NCI-H774 (cell line): ENCODE measurements at places on chromosomes 5 and 9.

- DNase-seq = no peak
Observed at GRCh38 chr9:125902831-125903512, 155.8 kb downstream of the PBX3 start.

DNA sequence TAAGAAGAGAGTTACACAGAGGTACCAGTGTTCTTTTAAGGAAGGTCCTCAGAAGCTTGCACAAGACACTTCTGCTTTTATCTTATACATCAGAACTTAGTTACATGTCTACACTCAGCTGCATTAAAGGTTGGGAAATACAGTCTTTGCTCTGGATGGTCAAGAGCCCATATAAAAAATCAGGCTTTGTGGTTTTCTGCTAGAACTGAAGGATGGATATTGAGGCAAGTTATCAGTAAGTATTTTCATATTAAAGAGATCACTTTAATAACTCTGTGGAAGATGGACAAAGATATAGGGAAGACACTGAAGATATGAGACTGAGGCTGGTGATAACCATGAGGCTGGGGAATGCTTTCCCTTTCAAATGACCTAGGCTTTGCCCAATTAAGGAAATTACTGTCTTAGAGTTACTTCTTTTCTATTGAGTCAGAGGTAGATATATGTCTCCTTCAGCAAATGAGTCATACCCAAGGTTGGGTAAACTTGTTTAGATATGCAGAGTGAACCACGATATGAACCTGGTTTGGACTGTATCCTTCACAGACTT, 87.0 kb upstream of the TNC start:
- no peak for DNase-seq

- no peak for DNase-seq
Observed at GRCh38 chr9:74958587-74958986, 5.9 kb upstream of the C9orf40 start.

- DNase-seq = no peak
Observed at GRCh38 chr5:14995229-14995628, 123.7 kb upstream of the ANKH start.

GRCh38 chr9:114696814-114697544, 15.0 kb upstream of the TEX48 start:
- DNase-seq = no peak

- no peak for DNase-seq
Observed at GRCh38 chr5:11230890-11231289, 469.9 kb upstream of the DAP start.

GRCh38 chr9:136081113-136081825, 13.8 kb downstream of the NACC2 start:
- DNase-seq = no peak

- DNase-seq = no peak
Observed at GRCh38 chr9:70642341-70642740, 227.9 kb upstream of the KLF9 start.

- DNase-seq = no peak
Observed at GRCh38 chr5:56696900-56697299, 118.4 kb upstream of the MAP3K1 start.

- no peak for DNase-seq
Observed at GRCh38 chr9:76588316-76588715, 129.3 kb downstream of the GCNT1 start.

GRCh38 chr9:132742821-132743311, 72.6 kb downstream of the GTF3C4 start:
- no peak for DNase-seq

GRCh38 chr5:127933348-127933747, 150.2 kb upstream of the SLC12A2 start:
- DNase-seq = no peak

- no peak for DNase-seq
Observed at GRCh38 chr5:3590967-3591900, 4.4 kb upstream of the IRX1 start.

GRCh38 chr5:160271396-160271795, 41.0 kb downstream of the CCNJL start:
- peak; percentile 33 for DNase-seq

DNA sequence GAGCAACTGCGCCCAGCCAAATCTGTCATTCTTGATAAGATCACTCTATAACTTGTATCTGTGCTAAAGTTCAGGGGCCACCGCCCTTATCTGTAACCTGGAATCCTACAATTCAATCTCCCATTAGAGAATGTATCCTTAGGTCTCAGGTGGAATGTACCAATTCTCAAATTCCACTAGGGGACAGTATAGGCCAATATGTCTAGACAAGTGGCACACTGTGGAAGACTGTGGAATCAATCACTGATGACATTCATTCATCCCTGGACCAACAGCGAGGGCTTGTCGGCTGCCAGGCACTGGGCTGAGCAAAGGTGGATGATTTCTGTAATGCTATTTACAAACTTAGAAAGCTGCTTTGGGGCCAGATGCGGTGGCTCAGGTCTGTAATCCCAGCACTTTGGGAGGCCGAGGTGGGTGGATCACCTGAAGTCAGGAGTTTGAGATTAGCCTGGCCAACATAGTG, 28.7 kb upstream of the MEGF9 start:
- DNase-seq = peak; percentile 30

DNA sequence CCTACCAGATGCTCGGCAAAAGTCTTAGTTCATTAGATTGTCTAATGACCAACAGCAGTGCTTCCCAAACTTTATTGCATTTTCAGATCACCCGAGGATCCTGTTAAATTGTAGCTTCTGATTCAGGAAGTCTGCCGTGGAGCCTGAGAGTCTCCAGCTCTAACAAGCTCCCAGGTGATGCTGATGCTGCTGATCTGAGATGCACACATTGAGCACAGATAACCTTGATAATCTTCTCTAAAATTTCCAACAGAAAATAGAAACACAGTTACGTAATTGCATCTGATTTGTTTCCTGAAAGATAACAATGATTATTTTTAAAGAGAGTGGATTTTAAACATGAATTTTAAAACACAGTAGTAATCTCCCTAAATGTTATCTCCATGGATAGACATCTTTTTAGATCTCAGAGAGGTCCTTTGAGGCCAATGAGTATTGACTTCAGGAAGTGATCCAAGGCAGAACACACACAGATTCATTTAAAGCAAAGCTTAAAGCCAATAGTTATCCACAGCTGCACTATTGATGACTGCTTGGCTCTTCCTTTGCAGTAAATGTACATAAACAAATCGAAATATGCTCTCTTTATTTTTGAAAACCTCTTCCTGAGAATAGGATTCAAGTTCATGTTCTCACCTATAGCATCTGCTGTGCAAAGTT, 122.8 kb upstream of the TNPO1 start:
- DNase-seq = no peak

- no peak for DNase-seq
Observed at GRCh38 chr5:91255396-91256141, 127.5 kb downstream of the ARRDC3 start.

- DNase-seq = no peak
Observed at GRCh38 chr9:83508067-83508466, 30.1 kb downstream of the FRMD3 start.

- no peak for DNase-seq
Observed at GRCh38 chr9:136916330-136917184, 28.0 kb downstream of the FBXW5 start.

DNA sequence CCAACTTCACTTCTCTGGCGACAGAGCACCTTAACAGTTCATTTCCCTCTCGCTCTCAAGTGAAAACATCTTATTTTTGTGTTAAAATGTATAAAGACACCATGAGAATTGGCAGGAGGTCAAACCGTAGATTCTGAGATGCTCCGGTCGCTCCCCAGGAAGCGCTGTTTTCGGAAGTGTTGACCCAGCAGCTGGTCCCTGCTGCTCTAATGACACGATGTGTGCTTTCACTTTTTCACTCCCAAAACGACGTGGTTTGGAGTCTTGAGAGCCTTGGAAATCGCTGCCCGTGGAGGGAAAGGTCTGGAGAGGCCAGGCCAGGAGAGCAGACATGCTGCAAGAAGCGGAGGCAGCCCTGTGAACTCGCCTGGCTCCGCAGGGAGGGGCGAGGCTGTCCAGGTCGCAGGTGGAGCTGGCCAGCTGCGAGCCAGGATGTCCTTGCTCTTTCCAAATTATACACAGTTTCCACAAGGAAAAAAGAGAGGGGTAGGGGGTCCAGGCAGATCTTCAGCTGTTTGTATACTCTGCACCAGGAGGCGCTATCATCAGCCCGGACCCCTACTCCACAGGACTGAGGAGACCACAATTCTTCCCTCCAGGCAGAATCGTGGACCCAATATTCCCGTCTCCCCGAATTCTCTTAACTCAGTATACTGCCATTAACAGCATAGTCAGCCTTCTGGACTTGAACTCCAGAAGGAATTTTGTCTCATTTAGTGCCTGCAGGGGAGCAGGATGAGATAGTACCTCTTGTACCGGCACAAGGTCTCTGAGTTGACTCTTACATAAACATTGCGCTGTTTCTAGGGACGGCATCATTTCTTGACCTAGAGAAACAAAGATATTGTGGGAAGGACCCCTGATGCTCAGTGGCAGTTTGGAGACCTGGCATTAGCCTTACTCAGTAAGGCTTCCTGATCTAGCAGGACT, 248.6 kb upstream of the ANKRD55 start:
- no peak for DNase-seq

DNA sequence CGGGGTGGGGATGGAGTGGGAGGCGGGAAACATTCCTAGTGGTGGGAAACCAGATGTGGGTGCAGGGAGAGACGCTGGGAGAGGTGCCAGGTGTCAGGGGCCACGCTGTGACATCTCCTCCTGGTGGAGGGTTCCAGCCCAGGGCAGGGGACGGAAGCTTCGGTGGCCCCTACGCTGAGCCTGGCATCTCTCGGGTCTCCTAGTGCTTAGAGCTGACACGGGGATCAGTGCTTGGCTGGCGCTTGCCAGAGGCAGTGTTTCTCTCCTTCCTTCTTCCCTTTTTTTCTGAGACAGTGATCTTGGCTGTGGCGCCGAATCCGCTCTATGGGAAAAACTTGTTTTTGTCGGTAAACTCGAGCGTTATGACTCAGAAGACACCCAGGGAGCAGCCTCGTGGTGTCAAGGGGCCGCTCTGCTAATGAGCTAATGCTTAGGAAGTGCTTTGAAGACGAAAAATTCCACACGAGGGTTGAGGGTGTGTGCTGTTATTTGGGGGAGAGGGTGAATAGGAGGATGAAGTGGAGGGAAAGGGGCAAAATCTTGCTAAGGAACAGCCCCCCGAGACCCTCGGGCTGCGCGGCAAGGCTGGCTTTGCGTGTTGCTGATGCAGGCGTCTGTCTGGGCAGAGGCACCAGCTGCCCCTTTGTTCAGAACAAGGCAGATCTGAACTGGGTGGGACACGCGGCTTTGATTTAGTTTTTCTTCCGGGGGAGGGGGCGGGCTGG, 20.4 kb upstream of the IER5L start:
- no peak for DNase-seq

- peak; percentile 69 for DNase-seq
Observed at GRCh38 chr5:15013654-15014463, 142.3 kb upstream of the ANKH start.

- no peak for DNase-seq
Observed at GRCh38 chr9:126693428-126693944, 79.8 kb downstream of the LMX1B start.

DNA sequence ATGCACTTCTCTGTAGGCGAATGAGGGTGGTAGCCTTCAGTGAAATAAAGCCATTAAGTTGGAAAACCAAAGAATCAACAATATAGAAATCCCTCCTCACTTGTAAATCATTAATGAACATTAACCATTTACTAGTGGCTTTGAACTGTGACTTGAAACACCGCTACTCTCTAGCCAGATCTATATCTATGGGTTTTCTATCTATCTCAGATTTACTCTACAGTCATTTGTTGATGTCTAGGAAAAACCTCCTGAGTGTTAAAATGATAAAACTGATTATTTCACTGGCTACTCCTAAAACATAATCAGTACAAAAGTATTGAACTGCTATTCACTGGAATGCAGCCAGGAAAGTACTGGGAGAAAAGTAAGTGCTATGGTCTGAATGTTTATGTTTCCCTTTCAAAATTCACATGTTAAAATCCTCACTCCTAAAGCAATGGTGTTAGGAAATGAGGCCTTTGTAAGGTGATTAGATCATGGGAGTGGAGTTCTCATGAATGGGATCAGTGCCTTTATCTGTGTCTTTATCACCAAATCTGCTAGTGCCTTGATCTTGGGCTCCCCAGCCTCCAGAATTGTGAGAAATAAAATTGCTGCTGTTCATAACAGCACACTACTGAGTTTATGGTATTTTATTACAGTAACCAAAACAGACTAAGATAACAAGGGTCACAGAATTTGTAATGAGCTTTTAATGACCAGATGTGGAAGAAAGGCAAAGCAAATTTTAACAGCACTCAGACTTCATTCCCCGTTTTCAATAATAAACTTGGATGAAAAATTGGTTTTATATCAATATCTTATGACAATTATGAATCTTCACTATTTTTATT, 8.6 kb upstream of the OXCT1 start:
- no peak for DNase-seq

GRCh38 chr9:81430727-81431126, 258.6 kb downstream of the TLE1 start:
- no peak for DNase-seq

DNA sequence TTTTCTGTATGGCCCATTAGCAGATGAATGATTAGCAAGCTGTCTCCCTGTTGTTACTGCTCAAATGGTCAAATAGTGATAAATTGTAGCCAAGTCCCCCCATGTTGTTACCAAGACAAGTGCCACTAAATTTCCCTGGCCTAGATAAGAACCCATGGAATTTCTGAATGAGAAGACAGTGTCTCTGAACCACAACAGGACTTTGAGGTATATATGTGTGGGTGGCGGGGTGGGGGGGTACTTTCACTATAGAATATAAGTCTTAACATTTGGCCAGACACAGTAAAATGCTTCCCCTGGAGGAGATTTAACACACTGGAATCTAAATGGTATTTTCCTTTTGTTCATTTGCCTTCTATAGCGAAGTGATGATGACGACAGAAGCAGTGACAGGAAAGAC, 28.7 kb downstream of the XPA start:
- no peak for DNase-seq

- DNase-seq = no peak
Observed at GRCh38 chr5:180350711-180351465, 2.2 kb downstream of the GFPT2 start.

- no peak for DNase-seq
Observed at GRCh38 chr5:96814041-96814440, 6.3 kb upstream of the ERAP1 start.

DNA sequence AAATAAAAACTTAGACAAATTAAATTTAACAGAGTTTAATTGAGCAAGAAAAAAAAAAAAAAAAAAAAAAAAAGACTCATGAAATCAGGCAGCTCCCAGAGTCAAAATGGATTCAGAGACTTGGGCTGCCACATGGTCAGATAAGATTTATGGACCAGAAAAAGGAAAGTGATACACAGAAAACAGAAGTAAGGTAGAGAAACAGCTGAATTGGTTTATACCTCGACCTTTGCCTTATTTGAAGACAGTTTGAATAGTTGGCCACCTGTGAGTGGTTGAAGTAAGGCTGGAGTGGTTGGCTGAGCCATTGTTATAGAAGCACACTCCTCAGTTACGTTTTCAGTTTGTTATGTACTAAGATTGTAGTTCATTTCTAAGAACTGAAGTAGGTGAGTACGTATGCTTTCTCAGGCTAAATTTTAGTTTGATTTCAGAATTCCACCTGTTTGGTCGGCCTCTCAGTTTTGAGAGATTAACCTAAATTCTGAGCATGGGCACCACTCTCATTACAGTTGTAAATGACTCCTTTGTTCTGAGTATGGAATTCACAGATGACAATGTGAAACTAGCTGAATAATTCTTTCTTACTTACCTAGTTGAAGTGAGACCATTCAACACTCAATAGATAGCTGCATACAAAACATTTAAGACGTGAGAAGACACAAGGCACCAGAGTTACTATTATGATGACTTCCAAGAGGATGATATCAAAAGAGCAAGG, 149.0 kb downstream of the AOPEP start:
- no peak for DNase-seq
